ENCODE measurements at places on chromosomes 6 and 20.

DNA sequence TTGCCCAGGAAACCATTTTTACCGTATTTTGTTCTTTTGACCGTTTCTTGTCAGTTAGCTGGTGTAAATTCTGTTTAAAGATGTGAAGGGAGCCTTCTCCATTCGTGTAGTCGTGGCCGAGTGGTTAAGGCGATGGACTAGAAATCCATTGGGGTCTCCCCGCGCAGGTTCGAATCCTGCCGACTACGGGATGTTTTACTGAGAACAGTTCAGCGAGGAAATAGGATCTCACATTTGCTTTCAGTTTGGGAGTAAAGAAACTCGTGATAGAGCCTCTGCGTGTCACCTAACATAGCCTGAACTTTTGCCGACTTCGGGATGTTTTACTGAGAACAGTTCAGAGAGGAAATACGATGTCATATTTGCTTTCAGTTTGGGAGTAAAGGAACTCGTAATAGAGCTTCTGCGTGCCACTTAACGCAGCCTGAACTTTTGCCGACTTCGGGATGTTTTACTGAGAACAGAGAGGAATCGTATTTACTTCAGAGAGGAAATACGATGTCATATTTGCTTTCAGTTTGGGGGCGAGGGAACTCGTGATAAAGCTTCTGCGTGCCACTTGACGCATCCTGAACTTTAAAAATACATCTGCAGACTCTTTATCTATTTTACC lies 5.9 kb upstream of the ZNF184 start:
- peak; percentile 89 for DNase-seq

- no peak for DNase-seq
Observed at GRCh38 chr6:50185006-50185405, 135.3 kb upstream of the DEFB112 start.

GRCh38 chr6:118344014-118344670 lies 204.0 kb upstream of the PLN start:
- DNase-seq, result no peak

DNA sequence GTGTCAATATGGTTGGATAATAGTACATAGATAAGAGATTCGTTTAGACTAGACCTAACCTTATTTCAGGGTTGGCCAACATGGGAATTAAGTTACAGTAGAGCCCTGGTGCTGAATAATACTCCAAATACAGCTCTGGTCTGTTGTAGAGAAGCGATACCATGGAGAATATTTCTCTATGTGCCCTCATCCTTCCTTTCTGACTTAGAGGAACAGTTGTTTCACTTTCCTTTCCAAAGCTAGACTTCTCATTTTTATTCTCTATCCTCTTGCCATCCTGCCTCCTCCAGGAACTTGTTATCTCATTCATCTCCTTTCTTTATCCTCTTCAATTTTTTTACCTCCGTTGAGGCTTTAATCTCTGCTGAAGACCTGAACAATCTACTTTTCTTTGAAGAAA lies 68.9 kb downstream of the EDN1 start:
- no peak for DNase-seq

- no peak for DNase-seq
Observed at GRCh38 chr6:16717275-16717942, 43.9 kb downstream of the ATXN1 start.

DNA sequence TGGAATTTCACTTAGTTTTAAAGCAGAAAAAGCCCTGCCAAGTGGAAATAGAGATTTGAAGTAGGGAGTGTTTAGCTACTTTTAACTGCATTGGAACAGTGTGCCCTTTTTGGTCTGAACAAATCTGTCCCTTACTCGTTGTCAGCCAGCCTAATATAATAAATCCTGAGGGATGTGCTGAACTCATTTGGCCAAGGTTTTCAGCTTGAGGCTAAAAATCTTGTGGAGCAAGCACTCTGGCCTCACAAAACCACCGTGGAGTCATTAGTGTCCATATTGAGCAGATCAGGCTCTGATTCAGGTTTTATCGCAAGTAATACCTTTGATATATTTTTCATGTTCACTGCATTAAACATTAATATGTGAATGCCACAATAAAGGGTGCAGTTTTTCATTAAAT lies 383.5 kb downstream of the FRK start:
- no peak for DNase-seq

DNA sequence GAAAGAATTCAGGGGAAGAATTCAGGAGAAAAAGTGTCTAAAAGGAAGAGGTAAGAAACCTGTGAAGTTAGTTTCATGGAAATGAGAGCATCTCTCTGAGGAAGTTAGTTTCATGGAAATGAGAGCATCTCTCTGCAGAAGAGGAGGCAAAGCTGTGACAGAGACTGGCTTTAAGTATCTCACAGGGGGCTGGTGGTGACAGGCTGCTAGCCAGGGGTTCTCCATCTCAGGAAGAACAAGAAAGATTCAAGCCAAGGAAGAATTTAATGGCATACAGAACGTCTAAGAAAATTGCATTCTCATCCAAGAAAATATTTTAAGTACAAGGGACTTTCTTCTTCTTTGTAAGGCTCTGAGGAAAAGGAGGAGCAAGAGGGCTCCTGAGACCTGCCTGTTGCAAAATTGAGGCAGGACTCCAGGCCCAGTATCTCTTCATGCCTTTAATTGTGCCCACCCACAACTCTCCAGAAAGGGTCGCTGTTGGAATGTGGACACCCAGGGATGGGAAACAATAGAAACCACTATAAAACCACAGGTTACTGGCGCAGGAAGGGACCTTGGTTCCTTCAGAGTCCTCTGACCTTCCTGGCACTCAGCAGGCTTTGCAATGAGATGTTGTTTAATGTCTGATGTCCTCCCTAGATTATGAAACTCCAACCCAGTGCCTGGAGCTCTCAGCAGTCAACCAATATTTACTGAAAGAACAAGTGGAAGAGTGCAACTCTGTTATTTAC lies 136.8 kb downstream of the FNDC1 start:
- no peak for DNase-seq

- DNase-seq, result no peak
Observed at GRCh38 chr6:128574402-128574801, 54.0 kb upstream of the PTPRK start.

DNA sequence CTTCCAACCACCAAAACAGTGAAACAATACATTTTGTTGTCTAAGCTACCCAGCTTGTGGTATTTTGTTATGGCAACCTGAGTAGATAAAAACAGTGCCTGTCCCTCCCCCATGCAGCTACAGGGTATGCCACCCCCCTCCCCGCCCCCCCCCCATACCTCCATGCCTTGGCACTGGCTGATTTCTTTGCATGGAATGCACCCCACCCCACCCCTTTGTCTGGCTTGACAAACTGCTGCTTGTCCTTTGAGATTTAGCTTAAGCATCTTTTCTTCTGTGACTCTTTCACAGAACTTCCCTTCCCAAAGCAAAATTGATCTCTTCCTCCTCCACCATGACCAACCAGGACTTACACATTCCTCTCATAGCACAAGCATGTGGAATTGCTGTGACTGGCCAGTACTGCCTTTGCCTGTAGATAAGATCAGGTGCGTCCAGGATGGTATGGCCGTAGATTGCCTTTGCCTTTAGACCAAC lies 64.6 kb upstream of the ADGRF1 start:
- no peak for DNase-seq

GRCh38 chr6:151535476-151536187 lies 41.8 kb downstream of the CCDC170 start:
- DNase-seq, result no peak

- no peak for DNase-seq
Observed at GRCh38 chr20:14720251-14720650, 382.8 kb upstream of the FLRT3 start.

DNA sequence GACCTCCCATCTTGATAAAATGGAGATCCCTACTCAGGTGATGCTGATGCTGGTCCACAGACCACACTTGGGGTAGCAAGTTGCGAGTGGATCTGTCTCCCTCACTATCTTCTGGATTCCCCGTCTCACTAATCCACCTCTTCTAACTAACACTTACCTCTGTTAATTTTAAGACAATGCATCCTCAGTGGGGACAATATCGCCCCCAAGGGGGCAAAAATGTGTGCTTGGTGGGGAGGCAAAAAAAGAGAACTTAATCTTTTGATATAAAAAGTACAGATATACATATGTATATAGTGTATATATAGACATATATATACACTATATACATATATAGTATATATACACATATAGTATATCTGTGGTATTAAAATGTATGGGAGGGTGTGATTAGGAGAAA lies 4.3 kb downstream of the LRFN2 start:
- DNase-seq, result no peak
